ENCODE measurements at places on chromosomes 6 and 20.
A peak's percentile ranks its signal among the peaks of the same experiment; 100 is the strongest.

DNA sequence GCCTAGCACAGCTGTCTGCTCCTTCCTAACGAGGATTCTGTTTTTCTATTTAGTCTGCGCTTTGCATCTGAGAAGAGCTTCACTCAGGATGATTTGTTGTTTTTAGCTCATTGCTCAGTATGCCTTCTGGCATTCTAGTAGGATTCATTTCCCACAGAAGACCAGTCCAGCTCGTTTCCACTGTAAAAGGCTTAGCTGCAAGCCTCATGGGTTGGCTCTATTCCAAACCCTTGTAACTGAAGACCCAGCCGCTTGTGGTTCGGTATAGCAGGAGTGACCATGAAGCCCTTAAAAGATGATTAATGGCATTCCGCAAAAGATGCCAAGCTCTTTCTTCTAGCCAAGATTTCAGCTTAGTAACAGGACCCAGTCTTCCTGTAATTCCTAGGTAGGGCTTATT lies 7.2 kb downstream of the ADGRF1 start:
- peak; percentile 20 for DNase-seq

- DNase-seq: peak; percentile 75
These were observed 99.4 kb downstream of the YTHDF1 start for GRCh38 chr20:63116412-63117106.

- DNase-seq: peak; percentile 12
These were observed 141.3 kb downstream of the IMPG1 start for GRCh38 chr6:75931011-75931680.

DNA sequence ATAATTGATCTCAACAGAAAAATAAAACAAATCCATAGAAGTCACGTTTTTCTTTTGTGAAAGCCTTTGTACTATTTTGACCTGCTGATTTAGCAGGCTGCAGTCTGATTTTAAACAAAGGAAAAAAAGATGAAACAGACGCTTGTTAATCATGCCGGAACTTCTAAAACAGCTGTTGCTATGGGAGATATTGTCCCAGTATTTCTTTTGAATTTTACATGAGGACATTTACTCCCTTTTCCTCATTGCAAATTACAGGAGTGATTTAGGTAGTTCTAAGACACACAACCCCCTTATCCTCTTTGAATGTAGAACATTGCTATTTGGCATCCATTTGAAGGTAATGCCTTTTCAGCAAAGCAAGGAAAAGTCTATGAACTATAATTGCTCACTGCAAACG lies 416.1 kb downstream of the BCKDHB start:
- no peak for DNase-seq

DNA sequence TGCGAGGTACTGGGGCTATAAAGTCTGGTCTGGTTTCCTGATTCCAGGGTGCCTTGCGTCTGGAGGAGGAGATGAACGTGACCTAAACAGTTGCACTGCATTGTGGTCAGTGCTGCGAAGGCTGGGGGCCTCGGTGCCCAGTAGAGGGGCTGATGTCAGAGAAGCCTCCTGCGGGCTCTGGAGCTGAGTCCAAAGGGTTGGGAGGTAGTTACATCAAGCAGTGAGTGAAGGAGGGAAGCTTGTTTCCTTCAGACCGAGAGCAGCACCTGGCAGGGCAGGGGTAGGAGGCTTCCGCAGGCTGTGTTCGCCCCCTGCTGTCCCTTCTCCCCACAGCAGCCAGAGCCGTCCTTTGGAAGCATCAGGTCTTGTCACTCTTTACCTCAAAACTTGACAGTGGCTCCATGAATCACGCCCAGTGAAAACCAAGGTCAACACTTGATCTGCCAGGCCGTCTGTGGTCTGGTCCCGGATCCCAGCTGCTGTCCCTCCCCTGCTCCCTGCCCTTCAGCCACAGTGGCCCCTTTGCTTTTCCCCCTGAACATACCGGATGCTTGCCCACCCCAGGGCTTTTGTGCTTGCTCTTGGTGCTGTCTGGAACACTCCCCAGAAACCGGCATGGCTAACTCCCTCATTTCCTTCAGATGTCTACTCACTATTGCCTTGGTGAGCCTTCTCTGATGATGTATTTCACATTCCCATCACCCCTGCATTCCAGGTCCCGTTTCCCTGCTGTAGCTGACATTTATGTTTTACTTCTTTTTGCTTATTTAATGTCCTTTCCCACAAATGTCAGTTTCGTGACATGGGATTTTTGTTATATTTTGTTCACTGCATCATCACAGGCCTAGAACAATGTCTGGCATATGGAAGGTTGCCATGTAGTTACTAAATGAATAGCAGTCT lies 7.0 kb downstream of the DYNLRB1 start:
- peak; percentile 47 for DNase-seq

GRCh38 chr6:138339024-138339423 lies 38.7 kb upstream of the SMIM28 start:
- no peak for DNase-seq

- DNase-seq: no peak
These were observed 66.2 kb downstream of the ARMC2 start for GRCh38 chr6:108914235-108915022.

GRCh38 chr20:46179862-46180261 lies 61.7 kb downstream of the CD40 start:
- DNase-seq: no peak

DNA sequence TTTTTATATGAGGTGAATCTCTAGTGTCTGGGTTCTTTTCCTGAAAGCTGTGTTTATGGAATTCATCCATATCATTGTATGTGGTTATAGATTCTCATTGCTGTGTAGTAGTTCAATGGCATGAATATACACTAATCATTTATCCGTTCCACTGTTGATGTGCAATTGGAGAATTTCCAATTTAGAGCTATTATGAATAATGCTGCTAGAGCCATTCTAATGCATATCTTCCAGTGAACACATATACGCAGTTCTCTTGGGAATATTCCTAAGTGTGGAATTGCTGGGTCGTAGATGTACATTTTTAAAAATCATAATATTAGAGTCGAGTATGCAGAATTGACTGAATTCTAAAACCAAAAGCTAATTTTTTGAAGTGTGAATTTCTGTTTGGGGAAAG lies 327.5 kb upstream of the JAG1 start:
- DNase-seq: no peak

DNA sequence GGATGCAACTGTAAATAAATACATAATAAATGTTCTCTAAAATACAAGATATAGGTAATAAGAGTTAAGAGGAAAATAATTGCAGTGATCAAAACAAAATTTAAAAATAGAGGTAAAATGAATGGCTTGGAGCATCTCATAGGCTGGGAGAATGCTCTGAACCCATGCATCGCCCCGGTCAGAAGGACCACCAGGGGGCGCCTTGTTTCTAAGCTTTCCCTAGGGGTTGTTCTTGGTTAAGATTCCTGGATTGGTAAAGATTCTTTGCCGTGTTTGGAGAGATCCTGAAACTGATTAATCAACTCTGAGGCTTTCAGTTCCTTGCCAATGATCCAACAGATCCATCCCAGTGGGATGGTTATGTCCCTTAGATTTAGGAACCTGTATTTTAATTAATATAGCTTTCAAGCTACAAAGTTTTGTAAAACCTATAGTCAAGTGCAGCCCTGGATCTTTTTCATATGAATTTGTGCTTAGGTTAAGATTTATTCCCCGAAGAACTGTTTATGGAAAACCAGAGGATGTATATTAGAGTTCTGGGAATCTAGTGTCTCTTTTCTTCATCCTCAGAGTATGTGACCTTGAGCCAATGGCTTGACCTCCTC lies 45.3 kb upstream of the PRELID3B start:
- DNase-seq: peak; percentile 79

DNA sequence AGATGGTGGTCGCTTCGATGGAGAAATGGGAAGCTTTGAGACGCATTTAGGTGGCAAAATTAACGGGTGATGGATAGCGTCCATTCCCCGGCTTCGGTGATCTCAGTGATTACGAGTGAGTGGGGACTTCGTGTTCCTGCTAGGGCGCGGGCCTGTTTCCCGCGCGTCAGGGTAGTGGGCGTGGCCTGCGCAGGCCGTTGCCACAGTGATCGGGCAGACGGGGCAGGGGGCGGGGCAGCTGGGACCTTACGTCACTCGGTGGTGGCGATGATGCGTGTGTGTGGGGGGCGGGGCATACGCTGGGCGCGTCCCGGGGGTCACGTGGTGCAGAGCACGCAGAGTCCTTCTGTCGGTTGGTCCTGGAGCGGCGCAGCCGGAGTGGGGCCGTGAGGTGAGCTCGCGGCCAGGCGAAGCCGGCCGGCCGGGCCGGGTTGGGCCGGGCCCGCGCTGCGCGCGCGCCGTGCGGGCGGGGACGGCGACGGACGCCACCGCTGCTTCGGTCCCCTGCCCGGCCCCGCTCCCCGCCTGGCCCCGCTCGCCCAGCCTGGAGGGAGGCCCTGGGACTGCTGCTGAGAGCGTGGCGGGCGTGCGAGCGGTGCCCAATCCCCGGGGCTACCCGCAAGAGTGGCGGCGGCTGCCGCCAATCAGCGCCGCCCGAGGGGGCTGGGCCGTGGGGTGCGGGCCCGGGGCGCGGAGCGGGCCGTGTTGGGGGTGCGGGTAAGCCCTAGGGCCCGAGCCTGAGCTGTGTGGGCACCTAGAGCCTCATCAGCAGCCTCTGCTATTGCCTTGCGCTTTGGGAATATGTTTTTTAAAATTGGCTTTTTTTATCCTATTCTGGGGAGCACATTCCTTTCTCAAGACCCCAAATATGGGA lies at the start of gene PHF20:
Gene PHF20, plus strand, starts transcription at position 327 of the 874 bp plus-strand sequence. CDS start 29,508 bp downstream, outside the sequence.
- DNase-seq: peak; percentile 99

- no peak for DNase-seq
These were observed 2.3 kb downstream of the FERMT1 start for GRCh38 chr20:6120491-6120988.

DNA sequence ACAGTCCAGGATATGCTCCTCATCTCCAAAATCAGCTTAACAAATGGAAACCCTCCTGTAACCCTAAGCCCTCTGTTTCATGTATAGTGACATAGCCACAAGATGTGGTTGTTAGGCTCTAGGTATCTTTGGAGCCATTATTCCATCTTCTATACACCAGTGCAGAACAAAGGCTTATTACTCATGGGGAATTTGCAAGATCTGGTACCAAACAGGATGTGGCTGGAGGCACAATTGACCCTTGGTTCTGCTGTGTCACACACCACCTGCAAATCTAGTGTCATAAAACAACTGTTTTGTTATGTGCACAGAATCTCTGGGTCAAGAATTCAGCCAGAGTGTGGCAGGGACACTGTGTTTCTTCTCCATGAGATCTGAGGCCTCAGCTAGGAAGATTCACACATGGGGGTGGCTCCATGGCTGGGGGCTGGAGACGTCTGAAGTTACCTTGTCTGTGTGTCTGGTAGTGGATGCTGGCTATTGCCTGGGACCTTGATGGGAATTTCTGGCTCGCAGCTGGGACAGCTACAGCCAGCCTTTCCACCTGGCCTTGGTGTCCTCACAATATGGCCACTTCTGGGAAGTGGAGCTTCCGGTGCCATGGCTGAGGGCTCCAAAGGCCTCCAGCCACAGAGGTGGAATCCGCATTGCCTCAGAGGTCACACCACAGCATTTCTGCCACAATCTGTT lies 369.9 kb downstream of the CDH26 start:
- DNase-seq: no peak

GRCh38 chr20:38301309-38301708 lies 2.6 kb upstream of the BPI start:
- no peak for DNase-seq

- DNase-seq: peak; percentile 55
These were observed 501.4 kb downstream of the BCKDHB start for GRCh38 chr6:80607811-80608391.

DNA sequence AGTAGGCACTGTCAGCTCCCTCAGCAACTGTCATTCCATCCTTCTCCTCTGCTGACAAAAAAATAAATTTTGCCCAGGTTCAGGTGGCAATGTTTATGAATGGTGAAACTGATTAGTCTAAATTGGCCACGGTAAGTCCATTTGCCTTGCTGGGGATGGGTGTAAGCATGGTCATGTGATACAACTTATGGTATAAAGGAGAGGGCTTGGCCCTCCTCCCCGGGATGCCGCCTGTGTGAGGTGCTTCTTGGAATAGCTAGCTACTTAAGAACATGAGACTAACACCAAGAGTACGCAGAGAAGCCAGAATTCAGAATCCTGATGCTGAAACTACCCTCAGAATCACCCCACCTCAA lies 94.4 kb upstream of the MAP7 start:
- no peak for DNase-seq

DNA sequence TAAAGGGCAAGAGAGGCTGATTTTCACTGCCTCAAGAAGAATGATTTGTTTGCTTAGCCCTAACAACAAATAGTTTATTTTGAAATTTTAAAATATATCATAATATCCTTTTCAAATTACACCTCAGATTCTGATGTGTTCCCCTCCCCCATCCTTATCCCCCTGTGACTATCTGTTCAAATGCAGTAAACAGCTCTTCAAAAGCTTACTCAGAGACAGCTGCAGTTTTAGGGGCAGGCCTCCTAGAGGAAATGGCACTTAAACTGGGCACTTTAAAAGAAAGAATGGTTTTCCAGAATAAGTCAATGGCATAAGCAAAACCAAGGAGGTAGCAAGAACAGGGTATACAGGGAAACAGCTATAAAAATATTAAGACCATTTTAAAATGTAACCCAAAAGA lies 118.6 kb upstream of the UST start:
- no peak for DNase-seq

GRCh38 chr20:20493701-20494100 lies 125.8 kb downstream of the INSM1 start:
- no peak for DNase-seq

- DNase-seq: no peak
These were observed 197.9 kb downstream of the CDH4 start for GRCh38 chr20:61449916-61450315.

DNA sequence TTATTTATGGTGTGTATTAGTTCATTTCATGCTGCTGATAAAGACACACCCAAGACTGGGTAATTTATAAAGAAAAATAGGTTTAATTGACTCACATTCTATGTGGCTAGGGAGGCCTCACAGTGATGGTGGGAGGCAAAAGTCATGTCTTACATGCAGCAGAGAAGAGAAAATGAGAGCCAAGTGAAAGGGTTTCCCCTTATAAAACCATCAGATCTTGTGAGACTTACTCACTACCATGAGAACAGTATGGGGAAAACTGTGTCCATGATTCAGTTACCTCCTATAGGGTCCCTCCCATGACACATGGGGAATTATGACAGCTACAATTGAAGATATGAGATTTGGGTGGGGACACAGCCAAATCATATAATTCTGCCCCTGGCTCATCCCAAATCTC lies 150.0 kb upstream of the AHI1 start:
- DNase-seq: no peak

DNA sequence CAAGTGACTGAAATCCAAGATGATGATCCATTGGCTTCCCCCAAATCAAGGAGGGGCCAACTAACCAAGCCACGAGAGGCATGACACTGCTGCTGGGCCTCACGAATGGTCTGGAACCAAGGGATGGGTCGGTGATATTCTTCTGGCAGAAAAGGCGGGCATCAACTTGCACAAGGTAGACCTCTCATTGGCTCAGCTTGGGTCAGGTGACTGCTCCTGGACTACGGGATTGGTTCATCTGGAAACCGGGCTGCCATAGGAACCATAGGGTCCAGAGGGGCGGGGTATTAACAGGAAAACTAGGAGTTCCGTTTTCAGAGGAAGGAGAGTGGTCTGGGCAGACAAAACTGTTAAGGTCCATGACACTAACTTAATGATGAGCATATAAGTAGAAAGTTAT lies 100.9 kb downstream of the TFAP2C start:
- no peak for DNase-seq

GRCh38 chr6:154500769-154501577 lies 9.5 kb downstream of the CNKSR3 start:
- DNase-seq: no peak

- no peak for DNase-seq
These were observed 397.8 kb downstream of the LAMA2 start for GRCh38 chr6:129280749-129281148.
